Sciatic nerve (tissue), 2 donors: ENCODE measurements at places on chromosomes 6 and 20.

- no peak for DNase-seq
Measured at GRCh38 chr6:14159090-14159489, 41.5 kb downstream of the CD83 start.

- no peak for DNase-seq
Measured at GRCh38 chr20:22836877-22837276, 198.2 kb upstream of the SSTR4 start.

- DNase-seq, result no peak
Measured at GRCh38 chr6:82017288-82017687, 230.3 kb downstream of the IBTK start.

- DNase-seq, result no peak
Measured at GRCh38 chr20:53212018-53212417, 239.9 kb downstream of the TSHZ2 start.

DNA sequence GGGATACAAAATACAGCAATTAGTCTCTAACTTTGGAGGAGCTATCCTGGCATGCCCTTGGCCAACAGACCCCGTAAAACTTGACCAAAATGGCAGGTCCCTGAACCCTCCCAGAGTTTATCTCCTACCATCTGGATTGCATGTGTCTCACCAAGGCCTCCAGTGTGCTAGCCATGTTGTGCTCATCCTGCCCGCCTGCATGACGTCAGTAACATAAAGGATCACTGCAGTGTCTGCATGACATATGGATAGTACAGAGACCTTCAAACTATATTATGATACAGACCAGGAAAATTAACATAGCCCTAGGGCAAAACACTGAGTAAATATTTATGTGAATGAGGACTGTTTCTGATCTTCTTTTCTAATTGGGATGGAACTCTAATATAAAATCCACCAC lies 25.3 kb downstream of the CPXM1 start:
- no peak for DNase-seq

GRCh38 chr6:19860235-19860877 lies 23.2 kb downstream of the ID4 start:
- DNase-seq, result no peak
